ENCODE measurements at places on chromosomes 11 and 22. TPM values are rescaled to one million over a fixed set of nuclear protein-coding genes. Genes with fewer than 3 reads are reported as not detected.

DNA sequence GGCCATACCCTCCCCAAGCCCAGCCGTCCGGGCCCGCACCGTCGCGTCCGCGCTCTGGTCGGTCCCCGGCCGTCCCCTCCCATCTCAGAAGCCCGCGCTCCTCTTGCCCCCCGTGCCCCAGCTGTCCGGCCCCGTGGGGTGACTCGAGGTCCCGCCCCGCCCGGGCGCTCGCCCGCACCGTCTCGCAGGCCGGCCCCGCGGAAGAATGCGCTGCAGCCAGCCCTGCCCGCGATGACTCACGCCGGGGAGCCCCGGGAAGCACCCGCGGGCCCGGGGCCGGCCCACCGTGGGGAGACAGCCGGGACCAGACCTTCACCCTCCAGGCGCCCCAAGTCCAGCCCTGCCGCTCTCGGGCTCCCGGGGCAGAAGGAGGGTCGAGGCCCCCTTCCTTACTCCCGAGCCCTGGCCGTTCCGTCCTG lies 320 bp upstream of the PHLDA2 start:
- no peak for DNase-seq

CNTF gene
- total RNA-seq, result 1.8 TPM

- DNase-seq, result no peak
These were observed 51.8 kb upstream of the SC5D start for GRCh38 chr11:121240650-121241303.

- no peak for DNase-seq
These were observed 50.5 kb upstream of the ADA2 start for GRCh38 chr22:17269607-17270261.

GRCh38 chr11:43818220-43818619 lies 62.4 kb upstream of the ALKBH3 start:
- DNase-seq, result no peak

TECTA gene
- 0.74 TPM for total RNA-seq

TAF1D gene
- total RNA-seq, result 256 TPM

DNA sequence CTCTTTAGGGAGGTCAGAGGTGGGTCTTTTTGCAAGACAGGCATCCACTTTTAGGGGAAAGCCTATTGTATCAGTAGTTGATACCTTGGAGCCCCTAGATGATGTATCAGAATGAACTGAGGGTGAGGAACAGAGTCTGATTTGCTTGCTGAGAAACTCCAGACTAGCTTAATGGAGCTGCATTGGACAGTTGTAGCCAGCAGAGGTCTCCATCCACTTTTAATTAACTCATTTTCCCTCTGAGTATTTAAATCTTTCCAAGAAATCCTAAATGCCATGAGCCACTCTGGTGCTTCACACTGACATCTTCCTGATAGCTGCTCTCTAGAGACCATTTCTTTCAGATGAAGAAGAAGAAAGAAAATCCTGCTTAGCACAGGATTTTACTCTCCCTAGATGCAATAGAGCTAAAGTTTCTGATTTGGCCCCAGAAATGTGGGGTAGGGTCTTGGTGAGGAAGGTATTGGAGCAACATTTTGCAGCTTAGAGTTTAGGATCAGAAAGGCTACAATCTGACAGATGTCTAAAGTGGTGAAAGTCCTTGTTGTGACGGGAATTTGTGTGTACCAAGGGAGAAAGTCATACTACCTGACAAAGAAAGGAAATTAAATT lies 38.0 kb downstream of the EXT2 start:
- peak; percentile 75 for DNase-seq

GRCh38 chr11:65310736-65311135 lies 3.9 kb upstream of the CDC42EP2 start:
- DNase-seq, result no peak
